ENCODE measurements at places on chromosomes 11 and 22.

GRCh38 chr11:57263351-57263750 is 26.3 kb upstream of the APLNR start:
- no peak for DNase-seq

GRCh38 chr11:119085437-119085847 is 761 bp downstream of the HMBS start:
- DNase-seq = no peak

- no peak for DNase-seq
These were observed 1393.4 kb downstream of the BRD1 start for GRCh38 chr22:48434156-48434867.

DNA sequence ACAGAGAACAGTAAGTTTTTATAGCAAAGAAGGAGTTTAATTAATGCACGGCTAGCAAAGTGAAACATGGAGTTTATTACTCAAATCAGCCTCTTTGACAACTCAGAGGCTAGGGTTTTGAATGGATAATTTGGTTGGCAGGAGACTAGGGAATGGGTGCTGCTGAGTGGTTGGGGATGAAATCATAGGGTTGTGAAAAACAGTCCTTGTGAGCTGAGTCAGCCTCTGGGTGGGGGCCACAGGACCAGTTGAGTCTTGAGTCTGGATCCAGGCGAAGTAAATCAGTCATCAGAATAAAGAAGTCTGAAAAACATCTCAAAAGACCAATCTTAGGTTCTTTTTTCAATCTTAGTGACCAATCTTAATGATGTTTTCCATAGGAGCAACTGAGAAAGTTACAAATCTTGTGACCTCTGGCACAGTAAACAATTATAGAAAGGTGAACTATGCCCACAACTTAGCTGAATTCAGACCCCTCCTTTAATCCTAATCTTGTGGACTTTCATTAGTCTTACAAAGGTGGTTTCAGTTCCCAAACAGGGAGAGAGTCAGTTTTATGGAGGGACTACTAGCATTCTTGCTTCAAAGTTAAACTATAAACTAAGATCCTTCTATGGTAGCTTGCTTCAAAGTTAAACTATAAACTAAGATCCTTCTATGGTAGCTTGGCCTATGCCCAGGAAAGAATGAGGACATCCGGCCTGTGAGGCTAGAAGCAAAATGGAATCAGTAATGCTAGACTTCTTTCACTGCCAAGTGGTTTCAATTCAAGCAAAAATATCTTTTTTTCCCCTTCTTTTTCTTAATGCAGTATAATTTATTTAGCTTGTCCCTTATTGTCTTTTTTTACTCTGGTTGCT is 84.5 kb downstream of the AASDHPPT start:
- DNase-seq = no peak

- no peak for DNase-seq
These were observed 450.4 kb downstream of the BRD1 start for GRCh38 chr22:49377306-49377705.

DNA sequence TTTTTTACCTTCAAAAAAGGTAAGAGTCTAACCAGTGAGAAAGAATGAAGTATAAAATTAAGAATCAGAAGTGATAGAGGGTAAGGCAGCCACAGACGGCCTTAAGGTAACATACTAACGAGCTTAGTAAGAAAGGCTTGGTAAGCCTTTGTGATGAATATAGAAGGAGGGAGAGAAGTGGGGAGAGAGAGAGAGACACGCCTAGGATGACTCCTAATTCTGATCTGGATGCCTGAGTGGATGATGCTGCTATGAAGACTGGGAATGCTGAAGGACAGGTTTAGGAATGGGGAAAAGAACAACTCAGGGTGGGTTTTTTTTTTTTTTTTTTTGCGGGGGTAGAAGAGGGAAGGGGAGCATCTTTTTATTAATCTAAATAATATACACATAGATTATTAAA is 4.8 kb downstream of the FBXO3 start:
- no peak for DNase-seq

DNA sequence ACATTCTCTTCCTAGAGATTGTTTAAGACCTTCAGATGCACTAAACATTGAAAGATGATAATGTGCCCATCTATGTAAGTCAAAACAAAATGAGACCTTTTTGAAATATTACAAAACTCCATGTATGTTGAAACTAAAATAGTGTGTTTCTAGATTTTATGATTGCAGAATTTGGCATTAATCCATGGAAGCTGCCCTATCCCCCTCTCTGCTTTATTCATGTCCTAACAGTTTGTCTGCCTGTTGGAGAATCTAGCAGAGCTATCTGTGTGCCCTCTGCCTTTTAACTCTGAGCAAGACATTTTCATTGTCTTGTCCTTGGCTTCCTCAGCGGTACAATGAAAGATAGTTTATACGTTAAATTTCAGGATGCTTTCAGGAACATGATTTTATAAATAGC is 105.5 kb downstream of the FAT3 start:
- no peak for DNase-seq

GRCh38 chr11:18243783-18244362 is 4.6 kb downstream of the SAA2 start:
- peak; percentile 15 for DNase-seq

DNA sequence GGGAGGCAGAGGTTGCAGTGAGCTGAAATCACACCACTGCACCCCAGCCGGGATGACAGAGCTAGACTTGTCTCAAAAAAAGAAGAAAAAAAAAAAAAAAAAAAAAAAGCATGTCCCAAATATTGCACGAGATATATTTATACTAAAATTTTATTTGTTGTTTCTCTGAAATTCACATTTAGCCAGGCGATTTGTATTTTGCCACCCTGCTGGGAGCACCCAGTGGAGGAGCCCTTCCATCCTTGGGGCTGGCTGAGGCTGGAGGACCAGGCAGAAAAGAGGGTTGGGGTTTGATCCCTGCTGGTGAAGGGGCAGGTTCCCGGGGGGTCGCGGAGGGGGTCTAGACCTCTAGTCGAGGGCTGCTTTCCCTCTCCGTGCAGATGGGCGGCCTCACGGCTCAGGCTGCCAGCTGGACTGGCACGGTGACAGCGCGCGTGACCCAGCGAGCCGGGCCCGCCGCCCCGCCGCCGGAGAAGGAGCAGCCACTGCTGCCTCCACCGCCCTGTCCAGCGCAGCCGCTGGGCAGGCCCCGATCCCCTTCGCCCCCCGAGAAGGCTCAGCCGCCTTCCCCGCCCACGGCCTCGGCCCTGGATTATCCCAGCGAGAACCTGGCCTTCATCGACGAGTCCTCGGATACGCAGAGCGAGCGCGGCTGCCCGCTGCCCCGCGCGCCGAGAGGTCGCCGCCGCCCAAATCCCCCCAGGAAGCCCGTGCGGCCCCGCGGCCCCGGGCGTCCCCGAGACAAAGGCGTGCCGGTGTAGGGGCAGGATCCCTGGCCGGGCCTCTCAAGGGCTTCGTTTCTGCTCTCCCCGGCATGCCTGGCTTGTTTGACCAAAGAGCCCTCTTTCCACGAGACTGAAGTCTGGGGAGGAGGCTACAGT is 952 bp upstream of the CATSPERZ start:
- DNase-seq = no peak

DNA sequence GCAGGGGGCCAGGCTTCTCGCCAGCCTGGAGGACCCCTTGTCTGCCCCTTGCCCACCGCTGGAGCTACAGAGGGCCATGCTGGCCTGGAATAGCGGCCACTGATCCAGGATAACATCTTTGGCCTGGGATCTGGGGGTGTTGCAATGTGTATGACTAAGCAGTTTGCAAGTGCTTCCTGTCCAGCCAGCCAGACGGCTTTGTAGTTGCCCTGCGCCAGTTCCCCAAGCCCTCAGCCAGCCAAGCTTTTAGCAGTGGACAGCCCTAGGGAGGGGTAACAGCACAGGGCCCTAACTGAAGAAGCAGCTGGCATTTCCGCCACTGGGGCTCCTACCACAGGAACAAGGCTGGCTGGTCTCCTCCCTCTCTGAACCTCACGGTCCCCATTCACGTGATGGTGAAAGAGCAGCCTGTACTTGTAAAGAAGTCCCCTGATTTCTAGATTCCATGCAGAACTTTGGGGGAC is 32.1 kb downstream of the UQCR10 start:
- DNase-seq = no peak

- DNase-seq = no peak
These were observed 24.8 kb downstream of the AMOTL1 start for GRCh38 chr11:94793002-94793401.

GRCh38 chr22:32746732-32747131 is 54.8 kb upstream of the TIMP3 start:
- no peak for DNase-seq

- DNase-seq = peak; percentile 25
These were observed 6.9 kb downstream of the MCAT start for GRCh38 chr22:43136255-43136654.

- no peak for DNase-seq
These were observed 69.2 kb downstream of the FANCF start for GRCh38 chr11:22556381-22556780.

GRCh38 chr11:43574949-43575912 is 105.3 kb upstream of the HSD17B12 start:
- no peak for DNase-seq

DNA sequence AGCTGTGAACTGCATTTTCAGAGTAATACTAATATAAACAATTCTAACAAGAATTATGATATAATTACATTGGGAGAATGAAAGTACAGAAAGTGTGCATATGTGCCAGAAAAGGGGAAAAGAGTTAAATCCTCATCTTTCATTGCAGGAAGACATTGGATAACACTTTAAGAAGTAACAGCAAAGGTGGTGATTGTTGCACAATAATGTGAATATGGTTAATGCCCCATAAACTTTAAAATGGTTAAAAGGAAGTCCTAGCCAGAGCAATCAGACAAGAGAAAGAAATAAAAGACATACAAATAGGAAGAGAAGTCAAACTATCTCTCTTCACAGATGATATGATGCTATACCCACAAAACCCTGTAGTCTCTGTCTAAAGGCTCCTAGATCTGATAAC is 111.5 kb downstream of the TTC28 start:
- no peak for DNase-seq
